ENCODE measurements at places on chromosomes 5 and 9.

- DNase-seq, result no peak
Measured at GRCh38 chr5:126269511-126269910, 153.7 kb upstream of the GRAMD2B start.

GRCh38 chr5:180631549-180632383 is 17.6 kb downstream of the FLT4 start:
- DNase-seq, result no peak

GRCh38 chr9:17021387-17021970 is 113.4 kb upstream of the CNTLN start:
- no peak for DNase-seq

- DNase-seq, result no peak
Measured at GRCh38 chr5:132449060-132449459, 41.5 kb downstream of the IRF1 start.

DNA sequence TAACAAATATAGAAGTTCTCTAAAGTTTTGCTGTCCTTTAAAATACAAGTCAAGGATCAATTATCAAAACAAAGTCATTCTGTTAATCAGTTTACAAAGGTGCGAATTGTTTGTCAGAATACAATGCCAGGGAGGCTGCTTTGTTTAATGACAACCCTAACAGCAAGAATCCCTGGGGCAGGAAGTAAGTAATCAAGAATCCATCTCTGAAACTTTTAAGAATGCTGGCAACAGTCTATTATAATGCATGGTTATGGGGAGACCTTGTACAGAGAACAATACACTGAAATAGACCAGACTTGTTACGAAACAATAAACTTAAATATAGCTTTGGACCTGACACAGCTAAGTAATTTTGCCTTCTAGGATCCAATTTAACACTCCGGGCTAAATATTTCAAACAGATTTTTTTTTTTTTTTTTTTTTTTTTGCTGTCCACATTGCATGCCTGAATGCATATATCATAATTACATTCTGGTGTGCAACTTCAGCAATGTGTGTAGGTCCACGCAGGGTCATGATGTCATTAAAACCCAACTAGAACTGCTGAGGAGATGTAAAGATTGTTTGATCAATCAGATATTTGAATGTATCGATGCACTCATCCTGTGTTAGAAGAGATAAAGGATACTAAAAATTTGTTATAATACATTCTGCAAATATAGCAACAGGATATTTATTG is 421.3 kb downstream of the CETN3 start:
- no peak for DNase-seq

DNA sequence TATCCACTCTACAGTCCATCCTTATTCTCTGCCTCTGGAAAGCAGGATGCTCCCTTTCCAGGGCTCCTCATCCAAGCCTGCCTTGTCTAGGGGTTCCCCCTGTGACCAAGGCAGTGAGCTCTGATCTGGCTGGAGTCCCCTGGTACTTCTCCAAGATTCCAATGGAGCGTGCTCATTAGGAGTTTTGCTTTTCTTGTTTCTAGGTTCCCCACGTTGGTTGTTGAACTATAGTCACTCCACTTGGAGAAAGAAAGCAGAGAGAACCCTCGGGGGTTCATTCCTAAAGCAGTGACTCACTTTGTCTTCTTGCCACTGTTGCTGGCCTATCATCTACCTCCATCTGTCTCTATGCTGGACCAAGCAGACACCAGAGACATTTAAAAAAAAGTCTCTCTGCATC is 192.6 kb downstream of the TLE4 start:
- DNase-seq, result peak; percentile 80

GRCh38 chr9:126799034-126799433 is 5.8 kb upstream of the ZBTB43 start:
- DNase-seq, result no peak

DNA sequence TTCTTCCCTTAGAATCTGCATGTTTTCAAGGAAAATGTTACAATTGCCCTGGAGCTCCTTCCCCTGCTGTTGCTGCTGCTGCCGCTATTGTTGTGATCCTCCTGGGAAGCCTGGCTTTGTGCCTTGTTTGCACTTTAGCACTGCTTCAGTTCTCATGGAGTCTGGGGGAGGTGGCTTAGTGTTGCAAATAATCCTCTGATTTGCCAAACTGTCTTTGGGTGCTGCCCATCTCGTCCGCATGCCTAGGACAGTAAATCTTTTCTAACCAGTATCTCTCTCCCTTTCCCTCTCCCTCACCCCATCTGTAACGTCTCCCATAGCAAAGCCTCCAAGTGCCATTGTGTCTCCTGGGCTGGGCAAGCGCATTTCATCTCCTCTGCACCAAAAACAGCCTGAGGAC is 30.3 kb downstream of the FAM240B start:
- DNase-seq, result no peak

DNA sequence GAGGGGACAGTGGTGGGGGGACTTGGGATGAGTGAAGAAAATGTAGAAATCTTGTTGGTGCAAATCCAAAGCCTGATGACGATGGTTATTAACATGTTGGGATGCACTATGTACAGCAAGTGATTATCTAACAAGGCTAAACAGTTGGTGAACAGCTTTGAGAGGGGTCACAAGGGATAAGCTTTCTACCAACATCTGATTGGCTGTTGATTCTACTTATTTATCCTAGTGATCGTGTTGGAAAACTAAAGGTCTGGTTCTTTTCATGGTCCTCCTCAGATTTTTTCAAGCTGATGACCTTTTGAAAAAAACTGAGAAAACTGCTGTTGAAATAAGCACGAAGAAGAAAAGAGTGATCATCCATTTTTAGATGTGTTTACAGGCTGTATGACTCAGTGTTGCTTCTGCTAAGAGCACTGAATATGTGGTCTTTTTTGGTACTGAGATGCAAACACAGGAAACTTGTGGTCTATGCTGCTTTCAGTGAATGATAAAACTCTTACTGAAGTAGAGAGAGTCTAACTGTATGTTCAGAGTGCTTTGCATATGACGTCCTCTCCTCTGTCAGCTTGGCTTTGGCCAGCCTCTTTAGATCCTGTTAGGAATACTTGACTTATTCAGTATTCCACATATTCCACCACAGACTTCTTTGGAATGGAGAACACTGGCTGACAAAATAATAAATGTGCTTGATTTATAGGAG is 174.8 kb downstream of the SLF1 start:
- DNase-seq, result peak; percentile 4

GRCh38 chr5:42666869-42667268 is 89.7 kb upstream of the CCDC152 start:
- no peak for DNase-seq

DNA sequence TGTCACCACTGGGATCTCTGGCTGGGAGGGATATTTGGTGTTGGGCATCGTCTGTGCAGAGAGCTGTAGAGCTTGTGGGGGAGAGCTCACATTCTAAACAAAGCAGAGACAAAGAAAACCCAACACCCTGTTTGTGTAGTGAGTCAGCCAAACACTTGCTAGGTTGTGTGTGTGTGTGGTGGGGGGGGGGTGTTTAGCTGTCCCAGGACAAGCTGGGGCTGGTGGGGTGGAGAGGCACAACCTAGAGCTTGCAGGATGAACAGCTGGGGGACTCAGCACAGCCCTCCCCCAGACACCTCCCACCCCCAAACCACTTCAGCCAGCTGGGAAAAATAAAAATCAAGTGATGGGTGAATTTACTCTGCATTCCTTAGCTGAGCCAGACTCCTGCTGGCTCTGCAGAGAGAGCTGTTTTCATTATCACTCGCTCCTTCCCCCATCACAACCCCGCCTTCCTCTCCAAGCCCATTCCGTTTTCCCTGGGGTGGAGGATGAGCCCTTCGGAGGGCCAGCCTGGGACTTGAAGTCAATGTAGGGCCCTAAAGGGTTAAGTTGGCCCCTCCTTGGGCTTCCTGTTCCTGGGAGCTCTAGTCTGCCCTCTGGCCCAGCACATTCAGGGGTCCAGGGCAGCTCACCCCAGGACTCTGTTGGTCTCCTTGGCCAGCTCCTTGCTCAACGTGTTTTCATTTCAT is 2.6 kb downstream of the OLFML2A start:
- peak; percentile 67 for DNase-seq

- DNase-seq, result no peak
Measured at GRCh38 chr5:5078009-5078897, 61.9 kb upstream of the ADAMTS16 start.

DNA sequence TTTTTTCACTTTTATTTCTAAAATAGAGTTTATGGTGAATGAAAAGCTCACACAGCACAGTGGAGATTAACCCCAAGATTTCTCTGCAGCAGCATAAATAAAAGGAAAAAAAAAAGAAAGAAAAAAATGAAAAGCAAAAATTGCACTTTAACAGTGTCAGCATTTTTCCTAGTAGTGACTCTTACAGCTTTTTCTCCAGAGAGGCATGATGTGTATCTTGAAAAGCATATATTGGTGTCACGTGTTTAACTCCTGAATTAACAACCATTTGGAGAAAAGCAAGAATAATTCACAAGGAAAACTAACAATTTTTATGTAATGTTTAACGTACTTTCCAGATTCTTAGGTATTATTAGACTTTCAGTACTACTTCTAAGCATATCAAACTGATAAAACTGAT is 67.9 kb downstream of the ADGRV1 start:
- no peak for DNase-seq

DNA sequence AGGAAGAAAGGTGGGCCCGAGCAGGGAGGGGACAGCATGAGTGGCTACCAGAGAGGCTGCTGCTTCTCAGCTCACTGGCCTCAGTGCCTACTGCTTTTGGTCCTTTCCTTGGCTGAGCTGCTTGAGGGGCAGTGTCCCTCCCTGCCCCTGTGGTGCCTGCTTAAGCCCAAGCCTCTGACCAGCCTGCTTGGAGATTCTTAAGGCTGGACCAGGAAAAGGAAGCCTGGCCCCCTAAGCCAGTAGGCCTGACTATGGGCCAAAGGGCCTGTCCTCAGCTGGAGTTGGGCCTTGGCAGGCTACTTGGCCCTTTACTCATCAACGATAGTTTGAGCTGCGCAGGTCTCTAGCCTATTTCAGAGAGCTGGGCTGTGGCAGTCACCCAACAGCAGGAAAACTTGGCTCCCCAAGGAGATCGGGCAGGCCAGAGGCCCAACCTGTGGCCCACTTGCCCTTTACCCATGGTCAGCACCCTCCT is 24.9 kb downstream of the TCF7 start:
- DNase-seq, result no peak
